BJ (cell line): ENCODE measurements at places on chromosomes 7 and 10. TPM values are rescaled to one million over a fixed set of nuclear protein-coding genes. Genes with fewer than 3 reads are reported as not detected.

- DNase-seq, result no peak
These were observed 511.2 kb upstream of the KCND2 start for GRCh38 chr7:119761776-119762175.

Gene HOGA1
- 0.17 and 0.23 TPM in 2 replicates for polyA plus RNA-seq

Gene IMPDH1
- 65.7 and 84.5 TPM in 2 replicates for polyA plus RNA-seq

DNA sequence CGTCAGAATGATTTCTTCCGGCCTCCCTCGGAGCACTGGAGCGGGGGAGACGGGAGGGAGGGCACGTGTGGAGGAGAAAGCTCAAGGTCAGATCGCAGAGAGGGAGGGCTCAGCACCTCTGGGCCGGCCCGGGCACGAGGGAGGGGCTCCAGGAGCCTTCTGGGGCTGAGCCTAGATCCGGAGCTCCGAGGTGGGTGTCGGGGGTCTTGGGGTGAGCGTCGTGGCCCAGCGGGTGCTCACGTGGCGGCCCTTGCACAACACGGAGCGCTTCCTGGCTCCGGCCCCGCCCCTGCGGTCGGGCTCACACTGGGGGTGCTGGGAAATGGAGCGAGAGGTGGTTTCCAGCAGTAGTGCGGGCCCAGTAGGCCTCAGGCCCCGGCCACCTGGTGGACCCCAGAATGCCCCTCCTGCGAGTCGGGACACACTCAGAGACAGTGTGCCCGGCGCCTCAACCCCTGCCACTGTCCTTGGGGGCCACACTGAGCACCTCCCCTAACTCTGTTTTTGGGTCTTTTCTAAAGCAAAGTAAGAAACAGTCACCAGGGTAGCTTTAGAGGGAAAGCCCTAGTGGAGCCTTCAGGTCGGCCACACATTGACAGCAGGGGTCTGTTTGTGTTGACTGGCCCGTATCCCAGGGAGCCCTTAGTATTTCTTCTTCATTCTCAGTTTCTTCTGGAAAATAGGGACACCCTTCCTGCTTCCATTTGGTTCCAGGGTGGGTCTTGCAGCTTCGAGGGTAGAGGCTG, 798 bp downstream of the PPIF start:
- DNase-seq, result no peak

Gene NCAPG2
- 19.5 and 22.4 TPM in 2 replicates for polyA plus RNA-seq

DNA sequence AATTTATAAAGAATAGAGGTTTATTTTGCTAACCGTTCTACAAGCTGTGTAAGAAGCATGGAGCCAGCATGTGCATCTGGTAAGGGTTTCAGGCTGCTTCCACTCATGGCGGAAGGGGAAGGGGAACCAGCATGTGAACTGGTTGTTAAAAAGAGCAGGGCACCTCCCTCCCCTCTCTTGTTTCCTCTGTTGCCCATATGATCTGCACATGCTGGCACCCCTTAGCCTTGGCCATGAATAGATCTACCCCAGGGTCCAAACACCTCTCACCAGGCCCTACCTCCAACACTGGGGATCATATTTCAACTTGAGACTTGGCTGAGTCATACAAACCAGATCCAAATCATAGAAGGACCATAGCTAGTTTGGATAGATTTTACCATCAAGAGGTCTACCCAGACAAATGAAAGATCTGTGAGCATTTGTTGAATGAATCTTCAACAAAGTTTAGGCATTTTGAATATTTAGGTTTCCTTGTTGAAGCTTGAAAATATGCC, 36.0 kb upstream of the NRP1 start:
- no peak for DNase-seq

- no peak for DNase-seq
These were observed 316.7 kb downstream of the PTPRN2 start for GRCh38 chr7:158270856-158271413.

Gene OLAH
- polyA plus RNA-seq, result 0.15 and 0.29 TPM in 2 replicates

Gene C10orf53
- not detected in 2 replicates for polyA plus RNA-seq

GRCh38 chr7:116548506-116548905, 23.7 kb downstream of the CAV1 start:
- no peak for DNase-seq

DNA sequence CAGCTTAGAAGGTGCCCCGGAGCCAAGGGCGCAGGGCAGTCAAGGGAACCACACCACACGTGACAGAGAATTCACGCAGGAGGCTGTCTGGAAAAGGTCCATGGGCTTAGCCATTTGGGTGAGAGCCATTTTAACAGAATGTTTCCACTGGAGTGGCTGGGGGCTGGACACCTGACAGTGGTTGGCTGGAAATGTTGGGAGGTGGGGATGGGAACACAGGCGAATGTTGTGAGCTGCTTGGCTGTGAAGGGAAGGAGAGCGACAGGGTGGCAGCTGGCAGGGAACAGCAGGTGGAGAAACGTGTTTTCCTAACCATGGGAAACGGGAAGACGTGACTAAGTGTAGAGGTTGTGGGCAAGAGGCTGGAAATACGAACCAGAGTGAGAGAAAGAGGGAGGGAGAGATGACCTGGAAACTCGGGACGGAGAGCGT, 100.5 kb upstream of the ZNF32 start:
- DNase-seq, result no peak

DNA sequence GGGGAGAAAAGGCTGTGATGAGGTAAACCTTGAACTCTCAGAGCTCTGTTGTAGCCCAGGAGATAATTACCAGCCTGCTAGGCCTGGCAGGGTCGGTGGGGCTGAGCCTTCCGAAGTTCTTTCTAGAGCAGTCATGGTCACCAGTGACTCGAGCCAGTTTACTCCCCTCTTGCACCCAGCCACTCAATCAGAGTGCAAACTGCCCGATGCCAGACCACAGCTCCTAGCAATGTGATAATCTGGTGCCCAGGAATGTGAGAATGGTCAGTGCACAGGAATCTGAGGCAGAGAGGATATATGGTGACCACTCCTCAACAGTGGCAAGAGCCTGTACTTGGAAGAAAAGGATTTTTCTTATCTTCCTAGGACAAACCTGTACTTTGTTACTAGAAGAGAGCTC, 46.4 kb upstream of the KMT2E start:
- no peak for DNase-seq

GRCh38 chr10:122363311-122363710, 11.2 kb upstream of the PLEKHA1 start:
- DNase-seq, result no peak

DNA sequence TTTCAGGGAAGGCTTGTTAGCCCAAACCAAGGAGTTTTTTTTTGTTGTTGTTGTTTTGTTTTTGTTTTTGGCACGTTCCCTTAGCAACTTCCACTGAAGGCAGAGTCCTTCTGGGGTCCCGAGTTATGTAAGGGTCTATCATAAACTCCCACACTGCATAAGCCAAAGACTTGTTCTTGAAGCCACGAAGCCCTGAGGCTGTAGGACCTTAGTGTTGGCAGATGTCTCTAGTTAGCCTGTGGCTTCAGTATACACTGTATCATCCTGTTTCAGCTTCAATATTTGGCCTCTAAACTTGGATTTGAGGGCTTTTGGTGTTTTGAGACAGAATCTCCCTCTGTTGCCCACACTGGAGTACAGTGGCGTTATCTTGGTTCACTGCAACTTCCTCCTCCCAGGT, 13.6 kb downstream of the KPNA7 start:
- no peak for DNase-seq
